ENCODE measurements at places on chromosomes 12 and 14.

- no peak for DNase-seq
Observed at GRCh38 chr12:89151536-89151935, 200.8 kb downstream of the DUSP6 start.

DNA sequence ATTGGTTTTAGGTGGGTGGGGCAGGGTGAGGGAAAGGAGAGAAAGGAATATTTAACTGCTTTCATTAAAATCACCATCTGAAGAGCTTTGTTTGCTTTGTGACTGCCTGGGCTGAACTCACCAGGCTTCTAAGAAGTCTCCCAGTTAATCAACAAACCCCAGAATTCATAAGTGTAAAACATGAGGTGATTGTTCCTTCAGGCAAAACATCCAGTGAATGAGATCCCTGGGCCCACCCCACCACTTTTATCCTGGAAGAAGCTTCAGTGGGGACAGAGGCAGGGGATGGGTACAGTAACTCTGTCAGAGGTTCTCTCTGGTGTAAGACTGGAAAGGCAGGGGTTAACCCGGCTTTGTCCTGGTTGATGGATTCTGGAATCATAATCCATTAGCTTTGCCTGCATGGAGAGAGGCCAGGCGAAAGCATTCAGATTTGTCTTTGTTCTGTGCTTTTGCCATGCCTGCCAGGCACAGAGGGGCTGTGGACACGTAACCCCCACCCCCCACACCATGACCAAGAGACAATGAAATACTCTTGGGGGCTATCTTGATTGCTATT lies 16.7 kb downstream of the PDE1B start:
- DNase-seq = no peak

DNA sequence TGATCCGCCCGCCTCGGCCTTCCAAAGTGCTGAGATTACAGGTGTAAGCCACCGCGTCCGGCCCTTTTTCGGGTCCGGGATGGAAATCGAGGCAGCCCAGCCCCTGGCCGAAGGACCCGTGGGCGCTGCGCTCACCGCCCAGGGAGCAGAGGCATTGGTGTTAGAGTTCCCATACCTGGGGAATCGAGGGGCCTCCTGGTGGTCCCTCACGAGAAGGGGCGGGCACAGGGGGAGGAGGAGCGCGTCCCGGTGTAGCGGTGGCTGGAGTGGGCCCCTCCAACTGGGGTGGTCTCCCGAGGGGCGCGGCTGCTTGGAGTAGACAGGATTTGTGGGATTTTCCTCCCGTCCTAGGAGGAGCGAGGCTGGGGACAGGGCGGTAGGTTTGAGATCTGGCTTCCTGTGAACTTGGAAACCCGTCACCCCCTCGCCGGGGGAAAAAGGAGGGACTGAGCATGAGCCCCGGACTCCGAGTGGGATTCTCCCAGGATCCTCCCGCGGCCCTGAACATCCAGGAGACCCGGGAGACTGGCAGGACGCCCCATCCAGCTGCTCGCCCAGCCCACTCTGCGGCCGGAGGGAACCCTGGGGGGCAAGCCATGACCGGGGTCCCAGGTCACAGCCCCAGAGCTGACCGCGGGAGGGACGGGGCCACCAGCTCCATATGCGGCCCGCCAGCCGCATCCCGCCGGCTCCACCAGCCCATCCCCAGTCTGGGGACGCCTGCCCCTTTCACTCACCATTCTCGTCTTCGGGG lies 70.9 kb downstream of the ASCL4 start:
- DNase-seq = no peak

- no peak for DNase-seq
Observed at GRCh38 chr12:49055978-49056754, 4.4 kb downstream of the KMT2D start.

- DNase-seq = peak; percentile 84
Observed at GRCh38 chr12:27541031-27541719, 17.2 kb downstream of the PPFIBP1 start.

DNA sequence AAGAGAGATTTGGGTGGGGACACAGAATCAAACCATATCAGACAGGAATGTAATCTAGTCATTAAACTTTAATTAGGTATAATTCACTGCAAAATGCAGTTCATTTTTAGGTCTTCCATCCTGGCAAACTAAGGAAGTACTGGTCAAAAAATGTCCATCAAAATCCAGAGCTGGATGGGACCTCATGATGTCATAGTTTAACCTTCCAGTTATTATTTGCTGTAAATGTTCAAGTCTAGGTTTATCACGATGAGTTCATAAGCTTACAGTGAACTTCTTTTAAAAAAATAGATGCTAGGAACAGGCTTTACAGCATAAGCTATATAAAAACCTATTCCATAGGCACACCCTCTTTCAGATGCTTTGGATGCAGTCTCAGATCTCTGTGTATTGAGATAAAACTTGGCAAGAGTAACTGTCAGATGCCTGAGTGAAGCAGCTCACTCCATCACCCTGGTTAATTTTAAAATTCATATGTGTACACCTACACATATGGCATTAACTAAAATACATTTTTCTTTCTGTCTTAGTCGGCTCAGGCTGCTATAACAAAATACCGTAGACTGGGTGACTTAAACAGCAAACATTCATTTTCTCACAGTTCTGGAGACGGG lies 7.9 kb downstream of the SSPN start:
- no peak for DNase-seq

DNA sequence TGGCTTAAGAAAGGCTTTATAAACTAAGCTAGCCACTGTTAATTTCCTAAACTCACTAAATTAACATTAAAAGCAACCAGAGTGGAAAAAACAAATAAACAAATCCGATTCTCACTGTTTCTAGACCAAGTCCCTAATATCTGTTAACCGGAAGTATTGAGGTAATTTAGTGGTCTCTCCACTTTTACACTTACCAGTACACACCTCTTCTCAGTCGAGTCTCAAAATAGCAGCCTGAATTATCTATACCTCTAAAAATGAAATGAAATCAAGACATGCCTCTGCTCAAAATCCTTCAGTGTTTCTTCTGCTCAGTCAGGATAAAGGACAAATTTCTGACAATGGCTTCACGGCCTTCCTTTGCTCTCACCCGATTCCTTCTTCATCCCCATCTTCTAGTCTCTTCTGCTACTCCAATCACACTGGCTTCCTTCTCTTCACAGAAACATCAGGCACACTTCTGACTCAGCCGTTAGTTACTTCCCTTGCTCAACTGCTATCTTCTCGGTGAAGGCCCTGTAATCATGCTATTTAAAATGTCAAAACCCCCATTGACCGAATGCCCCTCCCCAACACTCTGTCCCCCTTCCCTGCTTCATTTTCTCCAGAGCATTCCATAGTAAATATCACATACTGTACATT lies 161.3 kb downstream of the KITLG start:
- DNase-seq = no peak

DNA sequence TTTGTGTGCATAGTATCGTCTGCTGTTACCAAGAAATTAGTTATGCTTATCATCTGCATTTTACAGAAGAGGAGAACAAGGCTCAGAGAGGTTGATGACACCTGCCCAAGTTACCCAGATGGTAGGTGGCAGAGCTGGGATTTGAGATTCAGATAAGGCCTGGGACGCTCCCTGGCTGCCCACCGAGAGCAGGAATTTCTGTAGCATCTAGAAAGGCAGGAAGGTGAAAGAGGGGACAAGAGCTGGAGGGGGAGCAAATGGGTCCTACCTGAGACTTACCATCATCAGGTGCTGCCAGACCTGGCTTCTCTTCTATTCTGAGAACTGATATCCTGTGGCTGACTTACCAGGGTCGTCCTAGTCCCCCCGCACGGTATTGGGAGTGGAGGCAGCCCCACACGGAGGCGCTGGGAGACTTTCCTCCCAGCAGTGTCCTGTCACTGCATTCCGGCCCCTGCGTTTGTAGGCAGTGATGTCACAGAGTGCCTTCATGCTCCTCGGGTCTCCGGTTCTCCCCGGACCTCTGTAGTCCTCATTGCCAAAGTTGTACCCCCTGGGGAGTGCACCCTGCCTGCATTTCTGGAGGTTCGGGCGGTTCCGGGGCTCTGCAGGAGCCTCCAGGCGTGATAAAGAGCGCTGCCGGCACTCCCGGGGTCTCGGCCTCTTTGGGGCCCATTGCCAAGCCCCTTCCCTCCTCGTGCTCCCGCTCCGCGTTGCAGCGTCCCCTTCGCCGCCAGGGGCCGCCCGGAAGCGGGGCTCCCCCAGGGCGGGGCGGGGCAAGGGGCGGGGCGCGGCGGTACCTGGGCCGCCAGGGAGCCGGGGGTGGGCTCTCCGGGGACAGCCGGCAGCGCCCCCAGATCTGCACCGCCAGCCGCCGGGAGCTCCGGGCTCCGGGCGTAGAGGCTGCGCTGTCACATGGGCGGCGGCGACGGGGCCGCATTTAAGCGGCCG lies at the start of gene CABP1:
Gene CABP1, plus strand, starts transcription at position 856 of the 951 bp plus-strand sequence. Its CDS starts 60 bp downstream, at position 916.
- DNase-seq = no peak

DNA sequence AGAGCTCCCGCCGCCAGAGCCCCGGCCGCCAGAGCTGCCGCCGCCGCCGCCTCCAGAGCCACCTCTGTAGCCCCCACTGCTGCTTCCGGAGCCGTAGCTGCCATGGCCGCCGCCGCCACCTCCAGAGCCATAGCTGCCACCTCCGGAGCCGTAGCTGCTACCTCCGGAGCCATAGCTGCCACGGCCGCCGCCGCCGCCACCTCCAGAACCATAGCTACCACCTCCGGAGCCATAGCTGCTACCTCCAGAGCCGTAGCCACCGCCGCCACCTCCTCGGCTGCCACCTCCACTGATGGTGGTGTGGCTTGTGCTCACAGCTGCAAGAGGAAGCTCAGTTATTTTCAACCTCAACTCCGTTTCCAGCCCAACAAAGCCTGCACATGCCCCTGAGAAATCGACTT lies 4.9 kb downstream of the KRT1 start:
- no peak for DNase-seq

- DNase-seq = no peak
Observed at GRCh38 chr14:34592623-34593022, 37.3 kb downstream of the SNX6 start.

GRCh38 chr14:94494085-94494484 lies 15.2 kb downstream of the SERPINA12 start:
- DNase-seq = no peak

GRCh38 chr12:102879144-102879763 lies 37.8 kb downstream of the PAH start:
- peak; percentile 61 for DNase-seq

DNA sequence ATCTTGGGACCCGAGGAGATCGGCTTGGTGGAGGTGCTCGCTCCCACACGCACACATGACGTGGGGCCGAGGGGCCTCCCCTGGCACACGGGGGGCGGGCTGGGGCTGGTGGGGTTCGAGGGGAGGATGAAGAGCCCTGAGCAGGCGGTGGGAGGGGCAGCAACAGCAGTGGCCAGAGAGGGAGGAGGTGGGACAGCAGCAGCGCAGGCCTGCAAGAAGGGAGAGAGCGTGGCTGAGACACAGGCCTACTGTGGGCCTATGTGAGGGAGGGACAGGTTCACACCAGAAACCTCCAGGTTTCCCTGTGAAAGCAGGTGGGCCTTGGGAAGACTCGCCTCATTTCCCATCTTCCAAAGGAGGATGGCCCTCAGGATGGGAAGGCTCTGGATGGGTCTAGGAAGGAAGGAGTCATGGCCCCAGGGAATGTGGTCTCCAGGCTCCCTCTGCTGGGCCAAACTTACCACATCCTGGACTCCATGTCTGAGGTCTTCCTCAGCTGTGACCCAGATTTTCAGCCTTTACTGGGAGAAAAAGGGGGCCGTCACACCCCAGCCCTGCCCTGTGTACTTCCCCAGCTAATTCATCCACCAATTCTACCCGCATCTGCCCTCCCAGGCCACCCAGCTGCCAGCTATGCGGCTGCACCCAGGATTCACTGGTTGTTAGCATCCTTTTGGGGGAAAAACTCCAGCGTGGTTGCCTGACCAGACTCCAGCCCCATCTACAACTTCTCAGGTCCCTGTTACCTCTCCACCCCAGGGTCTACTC lies 2.8 kb downstream of the PIANP start:
- no peak for DNase-seq

DNA sequence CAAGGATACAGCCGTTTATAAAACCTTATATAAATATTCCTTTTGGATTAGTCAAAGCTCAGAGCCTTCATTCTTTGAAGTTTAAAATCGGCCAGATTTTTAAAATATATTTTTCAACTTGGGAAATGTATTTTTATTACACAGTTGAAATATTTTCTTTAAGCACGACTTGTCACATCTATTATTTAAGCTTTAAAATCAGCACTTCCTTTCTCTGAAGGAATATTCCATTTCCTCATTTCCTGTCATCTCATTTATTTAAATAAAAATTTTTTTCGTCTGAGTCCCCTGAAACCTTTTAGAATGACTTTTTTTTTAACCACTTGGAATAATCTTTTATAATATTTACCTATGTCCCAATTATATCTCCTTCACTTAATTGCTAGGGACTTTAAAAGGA lies 107.5 kb upstream of the PDE3A start:
- no peak for DNase-seq

DNA sequence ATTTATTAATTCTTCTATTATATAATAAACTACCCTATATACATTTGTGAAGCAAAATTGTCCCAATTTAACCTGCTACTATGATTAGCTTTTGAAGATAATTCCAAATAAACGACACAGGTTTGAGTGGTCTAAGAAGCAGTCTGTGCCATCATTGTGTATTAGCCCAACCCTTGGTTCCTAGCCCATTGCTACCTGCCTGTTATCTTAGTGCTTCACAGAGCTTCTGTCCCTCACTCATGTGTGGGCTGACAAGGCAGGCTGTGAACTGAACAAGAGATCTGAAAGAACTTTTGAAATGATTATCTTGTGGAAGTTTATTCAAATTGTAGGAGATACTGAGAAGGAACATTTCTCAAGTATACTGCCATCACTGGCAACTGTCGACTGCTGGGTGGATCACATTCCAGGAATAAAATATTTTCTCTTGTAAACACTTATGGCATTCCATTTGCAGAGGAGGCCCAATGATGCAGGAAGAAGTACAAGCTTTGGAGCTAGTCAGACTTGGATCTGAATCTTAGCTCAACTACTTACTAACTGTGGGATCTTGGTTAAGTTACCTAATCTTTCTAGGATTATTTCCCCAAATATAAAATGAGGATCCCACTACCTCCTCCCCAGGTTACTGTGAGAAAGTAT lies 7.8 kb upstream of the MTERF2 start:
- no peak for DNase-seq

GRCh38 chr12:42237052-42237852 lies 796 bp downstream of the YAF2 start:
- no peak for DNase-seq

GRCh38 chr14:54935958-54936357 lies 33.3 kb upstream of the GCH1 start:
- peak; percentile 26 for DNase-seq

GRCh38 chr12:132170094-132170636 lies 25.9 kb downstream of the NOC4L start:
- no peak for DNase-seq

All from epithelial cell of prostate (primary cell).